ENCODE measurements at places on chromosomes 16 and 17. TPM values are rescaled to one million over a fixed set of nuclear protein-coding genes. Genes with fewer than 3 reads are reported as not detected.
A peak's percentile ranks its signal among the peaks of the same experiment; 100 is the strongest.

CEMP1 gene
- total RNA-seq: 2.5 TPM

HNF1B gene
- 31.4 TPM for total RNA-seq

DNA sequence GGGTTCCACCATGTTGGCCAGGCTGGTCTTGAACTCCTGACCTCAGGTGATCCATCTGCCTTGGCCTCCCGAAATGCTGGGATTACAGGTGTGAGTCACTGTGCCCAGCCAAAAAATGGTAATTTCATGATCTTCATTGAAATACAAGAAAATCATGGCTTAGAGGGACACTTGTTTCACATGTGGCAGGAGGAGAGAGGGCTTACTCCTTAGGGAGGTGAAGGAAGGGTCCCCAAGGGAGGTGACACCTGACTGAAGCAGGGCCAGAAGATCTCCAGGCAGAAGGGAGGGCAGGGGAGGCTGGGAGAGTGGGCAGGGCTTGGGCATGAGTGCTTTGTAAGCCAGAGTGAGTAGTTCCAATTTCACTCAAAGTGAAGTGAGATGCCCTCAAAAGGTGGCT lies 20.0 kb upstream of the ITGAX start:
- no peaks in the 10 kb centered on the region for H3K36me3 ChIP-seq
- H3K27me3 ChIP-seq: no peaks in the 10 kb centered on the region
- DNase-seq: no peak
- no peak overlapping the region for H3K27ac ChIP-seq
- no peak overlapping the region for H3K4me3 ChIP-seq

- H3K4me3 ChIP-seq: no peak overlapping the region
- peaks cover 15% of the 10 kb centered on the region for H3K4me1 ChIP-seq
- peak; percentile 52 for DNase-seq
- H3K27me3 ChIP-seq: peaks cover 13% of the 10 kb centered on the region
- no peak overlapping the region for H3K27ac ChIP-seq
- H3K36me3 ChIP-seq: peaks cover 34% of the 10 kb centered on the region
Measured at GRCh38 chr17:81537343-81537855, 9.2 kb downstream of the FSCN2 start.

- no peak overlapping the region for H3K27ac ChIP-seq
- no peak overlapping the region for H3K4me3 ChIP-seq
- DNase-seq: no peak
- H3K27me3 ChIP-seq: no peaks in the 10 kb centered on the region
Measured at GRCh38 chr17:33730131-33730530, 437.0 kb upstream of the ASIC2 start.

- no peaks in the 10 kb centered on the region for H3K27me3 ChIP-seq
- no peak overlapping the region for H3K4me3 ChIP-seq
- H3K36me3 ChIP-seq: no peaks in the 10 kb centered on the region
- H3K27ac ChIP-seq: peak overlapping the region; percentile 49
- DNase-seq: no peak
- H3K4me1 ChIP-seq: peaks cover 11% of the 10 kb centered on the region
Measured at GRCh38 chr16:11076259-11077018, 132.1 kb downstream of the CLEC16A start.

DNA sequence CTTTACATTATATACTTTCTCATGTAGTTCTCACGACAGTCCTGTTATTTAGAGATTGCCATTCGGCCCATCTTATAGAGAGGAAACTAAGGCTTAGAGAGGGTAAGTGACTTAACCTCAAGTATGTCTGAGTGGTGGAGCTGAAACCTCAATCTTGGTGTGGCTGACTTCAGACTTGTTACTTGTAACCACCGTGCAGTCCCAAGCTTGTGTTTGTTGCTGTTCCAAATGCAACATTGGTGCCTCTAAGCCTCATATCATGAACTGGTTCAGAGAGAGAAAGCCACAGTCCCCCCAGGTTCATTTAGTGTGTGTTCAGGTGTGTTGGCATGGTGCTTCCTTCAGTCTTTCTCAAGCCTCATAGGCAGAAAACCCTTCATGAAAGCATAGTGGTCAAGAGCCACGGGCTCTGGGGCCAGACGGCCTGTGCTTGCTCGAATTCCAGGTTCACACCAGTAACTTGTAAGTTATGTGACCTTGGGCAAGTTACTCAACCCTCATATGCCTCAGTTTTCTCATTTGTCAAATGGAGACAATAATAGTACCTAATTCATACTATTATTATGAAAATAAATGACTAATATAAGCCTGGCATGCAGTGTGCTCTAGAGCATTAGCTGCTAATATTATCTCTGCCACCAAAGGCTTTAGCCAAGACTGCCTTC lies 39.9 kb downstream of the CDH1 start:
- no peak overlapping the region for H3K4me3 ChIP-seq
- H3K36me3 ChIP-seq: no peaks in the 10 kb centered on the region
- DNase-seq: no peak
- no peak overlapping the region for H3K27ac ChIP-seq
- H3K4me1 ChIP-seq: peaks cover 6% of the 10 kb centered on the region

- no peak overlapping the region for H3K27ac ChIP-seq
- no peaks in the 10 kb centered on the region for H3K4me1 ChIP-seq
- no peaks in the 10 kb centered on the region for H3K27me3 ChIP-seq
- H3K4me3 ChIP-seq: no peak overlapping the region
Measured at GRCh38 chr16:3321816-3322215, 16.5 kb downstream of the ZNF75A start.

GRCh38 chr17:47952171-47953021 lies 5.3 kb downstream of the PRR15L start:
- H3K4me3 ChIP-seq: peak overlapping the region; percentile 61
- peak overlapping the region; percentile 83 for H3K27ac ChIP-seq
- peaks cover 51% of the 10 kb centered on the region for H3K4me1 ChIP-seq
- DNase-seq: peak; percentile 73

Data from upper lobe of left lung (tissue), 6 donors.